ENCODE measurements at places on chromosomes 7 and 10.

DNA sequence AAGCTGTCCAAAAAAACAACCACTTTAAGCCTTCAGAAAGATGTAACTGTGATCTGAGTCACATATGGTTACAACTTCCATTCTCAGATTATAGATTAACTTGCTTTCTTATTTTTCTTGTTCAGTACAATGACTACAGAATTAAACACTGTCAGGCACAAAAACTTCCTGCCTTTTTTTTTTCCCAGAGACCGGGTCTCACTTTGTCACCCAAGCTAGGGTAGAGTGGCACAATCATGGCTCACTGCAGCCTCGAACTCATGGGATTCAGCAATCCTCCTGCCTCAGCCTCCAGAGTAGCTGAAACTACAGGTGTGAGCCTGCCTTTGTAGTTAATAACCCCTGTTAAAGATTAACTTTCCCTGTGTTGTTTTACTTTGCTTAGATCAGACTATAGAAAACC, 163.2 kb downstream of the AVL9 start:
- DNase-seq: no peak

- no peak for DNase-seq
Measured at GRCh38 chr10:50410066-50410811, 158.9 kb upstream of the ASAH2 start.

- peak; percentile 5 for DNase-seq
Measured at GRCh38 chr7:90595801-90596670, at the start of gene CDK14. CDK14 (plus strand) TSS chr7:90596321; CDS start chr7:90596628, 307 bp downstream.

- no peak for DNase-seq
Measured at GRCh38 chr7:36916619-36917018, 192.3 kb upstream of the AOAH start.

- no peak for DNase-seq
Measured at GRCh38 chr7:129591868-129592267, 19.7 kb upstream of the NRF1 start.

DNA sequence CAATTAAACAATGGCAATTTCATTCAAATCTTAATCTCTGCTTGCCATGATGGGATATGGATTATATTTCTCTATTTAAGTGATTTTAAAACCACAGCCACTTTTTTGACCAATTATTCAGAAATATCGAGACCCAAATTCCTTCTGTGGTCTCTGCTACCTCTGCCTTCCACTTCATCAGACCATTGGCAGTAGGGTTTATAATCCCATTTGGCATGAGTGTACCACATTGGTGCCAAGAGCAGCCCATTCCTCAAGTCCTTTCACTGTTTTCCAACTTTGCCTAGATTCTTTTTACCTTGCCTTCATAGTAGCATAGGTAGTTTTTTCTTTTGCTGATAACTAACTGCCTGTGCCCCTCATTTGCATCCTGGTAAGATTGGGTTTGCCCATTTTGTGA, 319.9 kb downstream of the ARL4A start:
- no peak for DNase-seq
